ENCODE measurements at places on chromosomes 12 and 14.

DNA sequence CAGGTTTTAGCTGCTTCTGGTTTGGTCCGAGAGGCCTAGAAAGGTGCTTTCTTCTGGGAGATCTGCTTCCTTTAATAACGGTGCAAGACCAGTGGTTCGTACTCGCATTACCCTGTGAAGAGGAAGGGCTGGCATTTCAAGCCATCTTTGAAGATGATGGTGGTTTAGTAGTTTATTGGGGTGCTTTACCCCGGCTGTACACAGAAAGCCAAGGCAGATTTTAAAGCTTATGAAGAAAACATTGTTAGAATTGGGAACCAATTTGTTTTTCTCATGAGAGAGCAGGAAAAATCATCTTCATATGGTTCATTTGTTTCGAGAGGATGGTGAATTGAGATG is 3.6 kb downstream of the CCND2 start:
- no peak for DNase-seq

- no peak for DNase-seq
These were observed 41.3 kb upstream of the DUSP6 start for GRCh38 chr12:89393551-89394121.

DNA sequence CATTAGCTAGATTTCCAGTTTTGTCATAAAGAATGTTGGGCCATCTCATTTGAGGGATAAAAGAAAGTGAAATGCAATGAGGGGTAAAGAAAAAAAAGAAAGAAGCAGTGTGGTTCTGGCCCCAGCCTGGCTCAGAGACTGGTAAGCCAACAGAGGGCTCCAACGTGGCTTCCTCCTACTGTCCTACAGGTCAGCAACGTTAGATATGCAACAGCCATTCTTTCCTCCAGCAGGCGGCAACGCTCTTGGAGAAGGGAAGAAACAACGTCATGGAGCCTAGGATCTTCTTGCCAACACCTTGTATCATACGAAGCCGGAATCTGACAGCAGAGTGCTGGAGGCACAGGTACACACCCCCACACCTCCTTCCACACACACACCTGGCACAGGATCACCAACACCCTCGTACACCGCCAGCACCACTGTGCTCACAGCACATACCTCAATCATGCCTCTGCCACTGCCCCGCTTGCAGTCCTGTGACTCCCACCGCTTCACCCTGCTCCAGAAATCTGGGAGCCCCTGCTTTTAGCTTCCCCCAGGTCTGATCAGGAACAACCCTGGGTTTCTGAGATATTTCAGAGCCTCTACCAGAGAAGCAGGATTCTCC is 102.8 kb downstream of the RPAP3 start:
- DNase-seq = no peak

DNA sequence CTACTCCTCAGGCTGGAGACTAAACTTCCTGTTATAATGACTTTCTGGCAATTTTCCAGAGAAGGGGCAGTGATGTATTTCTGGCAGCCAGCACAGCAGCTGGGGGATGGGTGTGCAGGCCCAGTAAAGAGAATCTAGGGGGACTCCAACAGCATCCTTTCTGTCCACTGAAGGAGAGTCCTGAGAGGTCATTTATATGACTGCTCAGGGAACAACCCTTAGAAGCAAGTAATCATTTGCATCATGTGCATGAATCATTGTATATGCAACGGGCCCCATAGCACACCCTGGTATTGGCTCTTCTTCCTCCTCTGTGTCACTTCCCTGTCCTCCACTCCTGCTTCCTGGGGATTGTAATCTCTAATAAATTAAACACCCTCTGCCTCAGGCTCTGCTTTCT is 493.8 kb downstream of the RPS29 start:
- no peak for DNase-seq

DNA sequence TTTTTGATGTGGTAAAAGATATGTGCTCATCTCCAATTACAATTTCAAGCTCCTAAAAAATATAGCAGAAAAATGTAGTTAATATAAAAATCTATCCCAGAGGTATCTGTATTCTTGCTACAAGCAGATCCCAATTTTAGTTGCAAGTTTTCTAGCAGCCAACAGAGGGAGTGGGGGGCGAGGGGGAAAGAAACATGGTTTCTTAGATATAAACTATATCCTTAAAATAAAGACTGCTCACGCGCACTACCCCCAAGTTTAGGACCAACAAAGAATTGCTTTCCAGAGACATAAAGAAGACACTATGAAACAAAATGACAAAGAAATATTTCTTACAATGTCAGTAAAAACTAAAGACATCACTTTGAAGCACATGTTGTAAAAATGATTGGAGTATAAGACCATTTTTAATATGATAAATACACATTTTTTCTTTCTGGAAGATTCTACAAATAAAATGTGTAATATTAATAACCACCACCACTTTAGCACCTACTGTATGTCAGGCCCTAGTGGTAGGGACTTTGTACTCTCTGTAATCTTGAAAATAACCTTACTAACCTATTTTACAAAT is 5.4 kb downstream of the MAGOHB start:
- DNase-seq = no peak

DNA sequence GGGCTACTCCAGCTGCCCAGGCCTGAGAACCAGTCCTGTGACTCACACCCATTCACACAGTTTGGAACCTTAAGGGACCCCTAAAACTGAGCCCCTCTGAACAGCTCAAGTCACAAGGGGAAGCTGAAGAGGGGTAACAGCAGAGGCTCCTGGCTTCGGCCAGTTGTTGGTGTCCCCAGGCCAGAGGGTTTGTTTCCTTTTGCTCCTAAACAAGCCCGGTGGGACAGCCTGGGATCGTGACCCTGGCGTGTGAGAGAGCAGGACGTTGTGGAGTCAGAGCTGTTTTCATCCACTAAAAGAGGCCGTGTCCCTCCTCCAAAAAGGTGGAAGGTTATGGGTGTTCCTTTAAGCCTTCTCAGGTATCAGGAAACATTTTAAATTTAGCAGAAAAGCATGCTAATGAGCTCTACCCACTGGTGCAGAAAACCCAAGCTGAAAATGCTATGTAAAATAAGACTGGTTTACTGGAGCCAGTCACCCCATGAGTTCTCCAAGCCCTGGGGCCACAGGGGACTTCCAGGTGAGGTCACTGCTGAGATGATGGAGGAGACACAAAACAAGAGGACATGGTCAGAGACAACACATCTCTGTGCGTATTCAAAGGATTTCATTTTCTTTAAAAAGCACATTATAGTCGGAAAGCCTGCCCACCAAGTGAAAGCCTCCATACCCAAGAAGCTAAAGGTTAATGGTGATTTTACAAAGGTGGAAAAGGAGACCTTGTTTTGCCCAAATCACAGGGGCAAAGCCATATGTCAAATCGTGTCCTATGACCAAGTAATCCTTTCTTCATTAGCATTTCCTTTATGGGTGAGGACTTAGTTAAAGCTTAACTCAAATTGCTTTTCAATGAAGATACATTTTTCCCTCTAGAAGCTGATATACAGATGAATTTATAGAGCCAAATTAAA is 14.1 kb downstream of the PRKAB1 start:
- no peak for DNase-seq

DNA sequence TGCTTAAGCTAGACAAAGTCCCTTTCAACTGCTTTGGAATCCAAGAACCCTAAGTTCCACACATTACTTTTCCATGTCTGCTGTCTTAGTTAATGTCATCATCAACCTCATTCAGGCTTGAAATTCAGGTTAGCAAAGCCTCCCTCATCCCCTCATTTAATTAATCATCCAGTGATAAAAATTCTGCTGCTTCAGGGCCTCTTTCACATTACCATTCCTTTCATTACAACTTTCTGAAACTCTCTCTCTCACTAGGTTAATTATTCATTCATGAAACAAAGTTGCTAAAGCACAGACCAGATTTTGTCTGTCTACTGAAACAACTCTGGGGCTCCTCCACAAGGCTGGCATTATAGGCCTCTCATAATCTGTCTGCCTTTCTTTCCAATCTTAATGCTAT is 9.4 kb upstream of the VTI1B start:
- no peak for DNase-seq

DNA sequence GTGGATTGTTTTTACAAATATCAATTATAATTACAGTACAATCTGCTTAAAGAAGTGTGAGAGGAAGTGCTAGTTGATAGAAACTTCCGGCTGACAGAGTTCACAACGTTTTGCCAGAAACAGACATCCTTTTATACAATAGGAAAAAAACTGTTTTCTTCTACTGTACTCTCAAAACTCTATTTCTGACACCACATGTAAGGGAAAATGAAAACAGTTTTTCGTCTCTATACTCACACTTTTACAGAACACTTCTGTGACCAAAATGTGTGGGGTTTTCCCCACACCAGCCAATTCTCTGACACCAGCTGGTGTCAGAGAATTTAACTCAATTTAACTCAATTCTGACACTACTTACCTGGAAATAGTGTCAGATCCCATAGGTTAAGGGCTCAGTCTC is 24.2 kb upstream of the HIF1A start:
- no peak for DNase-seq

DNA sequence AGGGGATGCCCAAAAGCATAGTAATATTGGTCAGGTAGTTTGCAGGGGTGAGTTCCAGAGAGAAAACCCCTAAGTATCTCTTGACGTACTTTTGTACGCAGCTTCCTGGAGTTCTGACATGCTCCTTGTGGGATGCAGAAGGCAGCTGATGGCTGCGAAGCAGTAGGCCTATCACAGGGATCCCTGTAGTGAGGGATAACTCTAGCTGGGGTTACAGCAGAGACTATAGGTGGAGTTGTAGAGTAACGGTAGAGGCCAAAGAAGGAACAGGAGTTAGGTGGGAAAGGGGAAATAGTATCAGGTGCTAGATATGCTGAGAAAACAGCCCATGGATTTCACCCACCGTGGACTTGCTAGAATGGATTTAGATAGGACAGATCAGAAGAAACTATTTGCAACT is 37.3 kb downstream of the MGST1 start:
- DNase-seq = no peak

- DNase-seq = no peak
These were observed 36.2 kb upstream of the FBXO21 start for GRCh38 chr12:117226505-117226904.

DNA sequence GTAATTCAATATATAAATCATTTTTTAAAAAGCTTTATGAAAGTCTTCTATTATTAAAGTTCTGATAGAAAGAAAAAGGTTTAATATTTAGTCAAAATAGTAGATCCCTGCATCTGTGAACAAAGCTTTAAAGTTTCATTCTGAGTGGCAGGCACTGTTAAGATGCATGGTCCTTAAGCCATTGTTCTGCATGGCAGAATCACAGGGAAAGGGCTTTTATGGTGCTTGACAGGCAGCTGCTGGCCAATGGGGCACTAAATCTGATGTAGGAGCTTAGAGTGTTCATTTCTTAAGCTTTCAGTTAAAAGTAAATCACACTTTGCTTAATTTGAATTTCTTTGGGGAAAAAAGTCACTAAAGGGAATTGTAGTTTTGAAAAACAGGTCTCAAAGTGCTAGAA is 148.2 kb downstream of the PLEKHA5 start:
- DNase-seq = no peak

GRCh38 chr14:81855007-81855406 is 321.4 kb upstream of the SEL1L start:
- no peak for DNase-seq

Data from left forelimb (tissue), 1 donor.